ENCODE measurements at places on chromosomes 13 and 19. TPM values are rescaled to one million over a fixed set of nuclear protein-coding genes. Genes with fewer than 3 reads are reported as not detected.

GRCh38 chr13:78700121-78700910 is 41.4 kb upstream of the OBI1 start:
- H3K4me1 ChIP-seq, result no peaks in the 10 kb centered on the region
- no peak overlapping the region for H3K4me3 ChIP-seq
- no peaks in the 10 kb centered on the region for H3K36me3 ChIP-seq

DNA sequence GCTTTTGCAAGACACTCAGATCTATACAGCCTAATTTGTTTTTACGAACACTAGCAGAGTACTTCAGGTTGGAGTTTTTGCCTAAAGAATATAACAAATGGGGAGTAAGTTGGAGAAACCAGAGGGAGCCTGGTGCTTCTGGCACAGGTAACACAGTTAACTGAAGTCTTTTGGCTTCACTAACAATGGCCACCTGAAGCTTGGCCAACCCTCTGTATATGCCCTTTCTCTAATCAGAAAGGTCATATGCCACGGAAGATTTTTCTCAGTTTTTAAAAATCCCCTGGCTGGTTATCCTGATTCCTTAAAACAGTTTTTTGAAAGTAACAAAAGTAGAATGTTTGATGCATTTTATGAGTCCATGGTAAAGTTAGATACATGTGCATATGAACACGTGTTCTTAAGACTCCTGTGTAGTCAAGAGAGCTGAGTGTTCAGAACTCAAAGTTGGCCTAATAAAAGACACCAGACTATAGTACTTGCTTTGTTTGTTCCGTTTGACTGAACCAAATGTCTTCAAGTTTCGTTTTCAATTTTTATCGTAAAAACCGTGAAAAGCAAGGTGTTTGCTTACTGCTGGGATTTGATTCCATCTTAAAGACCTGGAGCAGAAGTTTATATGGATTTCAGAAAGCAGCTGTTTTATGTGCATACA is 137.5 kb downstream of the KCNRG start:
- no peaks in the 10 kb centered on the region for H3K36me3 ChIP-seq
- H3K27me3 ChIP-seq, result no peaks in the 10 kb centered on the region
- H3K27ac ChIP-seq, result no peak overlapping the region

GRK1 gene
- total RNA-seq, result not detected

DMKN gene
- total RNA-seq, result 136 TPM

CYP2A7 gene
- not detected for total RNA-seq

All from left lung (tissue), 14 donors.